ENCODE measurements at places on chromosomes 2 and 18.

DNA sequence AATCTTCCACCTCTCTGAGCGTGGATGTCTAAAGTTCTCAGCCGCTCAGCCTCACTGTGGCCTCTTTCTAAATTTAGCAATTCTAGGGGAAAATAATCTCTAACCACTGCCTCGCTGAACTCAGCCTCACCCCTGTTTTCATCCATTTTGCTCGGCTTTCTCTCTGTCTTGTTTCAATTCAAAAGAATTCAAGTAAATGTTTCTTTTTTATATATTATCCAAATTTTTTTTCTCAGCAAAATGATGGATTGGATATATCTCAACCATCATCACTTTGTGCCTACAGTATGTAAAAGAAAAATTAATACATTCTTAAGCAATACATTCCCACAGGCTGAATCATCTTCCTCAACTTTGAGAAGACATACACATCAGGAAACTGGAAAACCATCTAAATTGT is 24.0 kb upstream of the GALNT5 start:
- no peak for DNase-seq

DNA sequence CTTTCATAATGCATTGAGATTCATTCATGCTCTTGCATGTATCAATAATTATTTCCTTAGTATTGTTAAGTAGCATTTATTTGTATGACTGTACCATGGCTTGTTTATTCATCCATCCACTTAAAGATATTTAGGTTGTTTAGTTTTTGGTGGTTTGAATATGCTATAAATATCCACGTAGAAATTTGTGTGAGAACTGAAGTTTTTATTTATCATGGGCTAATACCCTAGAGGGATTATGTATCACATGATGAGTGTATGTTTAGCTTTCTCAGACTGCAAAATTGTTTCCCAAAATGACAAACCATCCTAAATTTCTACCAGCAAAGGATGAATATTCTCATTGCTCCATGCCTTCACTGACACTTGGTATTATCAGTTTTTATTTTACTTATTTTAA is 55.2 kb downstream of the CSRNP3 start:
- no peak for DNase-seq

GRCh38 chr18:3454365-3455089 is 4.6 kb downstream of the TGIF1 start:
- peak; percentile 79 for DNase-seq

DNA sequence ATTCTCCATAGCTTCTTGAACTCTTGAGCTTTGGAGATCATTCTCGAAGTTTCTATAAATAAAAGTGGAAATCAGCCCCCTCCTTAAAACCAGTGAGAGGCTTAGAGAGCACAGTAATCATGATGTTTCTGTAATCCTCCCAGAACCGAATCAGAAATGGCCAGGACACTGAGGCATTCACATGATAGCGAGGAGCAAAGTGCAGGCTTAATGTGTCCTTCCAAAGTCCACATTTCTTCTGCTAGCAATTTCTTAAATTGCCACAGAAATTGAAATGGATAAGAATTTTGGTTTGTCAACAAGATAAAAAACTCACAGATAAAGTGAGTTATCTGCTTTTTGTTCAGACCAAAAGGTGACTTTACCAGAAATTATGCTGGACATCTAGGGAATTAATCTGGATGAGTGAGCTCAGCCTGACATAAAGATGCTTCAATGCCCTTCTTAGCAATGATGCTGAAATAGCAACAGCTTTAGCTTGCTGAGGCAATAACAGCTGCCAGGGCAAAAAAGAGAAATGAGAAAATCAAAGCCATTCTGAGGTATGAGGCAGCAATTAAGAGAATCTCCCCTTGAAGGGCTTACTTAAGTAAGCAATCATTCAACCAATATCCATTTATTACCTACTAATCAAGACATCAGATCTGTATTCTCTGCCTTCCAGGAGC is 82.4 kb upstream of the PHLPP1 start:
- no peak for DNase-seq

DNA sequence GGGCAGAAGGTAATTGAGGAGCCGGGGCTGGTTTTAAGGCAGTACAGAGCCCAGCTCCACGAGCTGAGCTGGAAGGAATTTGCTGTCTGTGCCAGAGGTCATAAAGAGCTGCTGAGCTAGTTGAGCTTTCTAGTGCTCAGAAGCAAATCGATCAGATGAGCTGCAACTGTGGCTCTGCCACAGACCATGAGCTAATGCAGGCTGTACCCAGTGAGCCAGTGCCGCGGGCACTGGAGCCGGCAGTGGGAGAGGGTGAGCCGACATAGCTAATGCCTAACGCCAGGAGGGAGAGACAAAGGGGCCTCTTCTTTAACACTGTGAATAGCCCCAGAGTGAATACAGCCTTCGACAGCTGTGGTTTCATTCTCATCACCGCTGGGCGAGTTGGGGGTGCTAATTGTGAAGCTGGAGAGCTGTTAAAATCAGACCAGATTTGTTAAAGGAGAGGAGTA is 410.1 kb upstream of the TCF4 start:
- peak; percentile 64 for DNase-seq

- DNase-seq: no peak
Observed at GRCh38 chr2:17579605-17580318, 39.3 kb downstream of the VSNL1 start.

DNA sequence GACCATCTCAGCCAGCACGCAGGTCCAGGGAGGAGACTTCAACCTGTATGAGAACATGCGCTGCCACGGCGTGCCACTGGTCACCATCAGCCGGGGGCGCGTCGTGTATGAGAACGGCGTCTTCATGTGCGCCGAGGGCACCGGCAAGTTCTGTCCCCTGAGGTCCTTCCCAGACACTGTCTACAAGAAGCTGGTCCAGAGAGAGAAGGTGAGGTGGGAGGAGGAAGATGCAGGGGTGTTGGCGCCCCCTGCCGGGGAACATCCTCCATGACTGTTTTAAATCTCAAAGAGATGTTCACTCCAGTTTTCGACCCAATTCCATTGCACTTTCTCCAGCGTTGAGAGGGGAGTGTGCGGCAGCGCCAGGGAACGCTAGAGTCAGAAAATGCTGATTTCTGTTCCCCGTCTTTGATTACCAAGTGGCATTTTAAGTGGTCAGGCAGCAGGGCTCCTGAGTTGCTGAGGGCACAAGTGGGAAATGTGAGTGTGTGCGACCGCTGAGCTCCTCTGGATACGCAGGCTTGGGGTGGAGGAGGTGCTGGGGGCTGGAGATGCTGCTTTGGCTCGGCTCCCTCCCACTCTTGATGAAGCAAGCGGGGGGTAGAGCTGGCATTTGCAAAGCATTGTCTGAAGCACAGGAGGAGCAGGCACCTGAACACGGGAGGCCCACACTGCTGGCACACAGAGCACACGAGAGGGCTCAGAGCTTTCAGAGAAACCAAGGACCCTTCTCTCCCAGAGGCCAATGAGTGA is 27.7 kb upstream of the MAPRE3 start:
- DNase-seq: peak; percentile 64

- no peak for DNase-seq
Observed at GRCh38 chr2:218984239-218985020, 554 bp downstream of the FEV start.

GRCh38 chr2:162317058-162317742 is 1.3 kb downstream of the IFIH1 start:
- no peak for DNase-seq

DNA sequence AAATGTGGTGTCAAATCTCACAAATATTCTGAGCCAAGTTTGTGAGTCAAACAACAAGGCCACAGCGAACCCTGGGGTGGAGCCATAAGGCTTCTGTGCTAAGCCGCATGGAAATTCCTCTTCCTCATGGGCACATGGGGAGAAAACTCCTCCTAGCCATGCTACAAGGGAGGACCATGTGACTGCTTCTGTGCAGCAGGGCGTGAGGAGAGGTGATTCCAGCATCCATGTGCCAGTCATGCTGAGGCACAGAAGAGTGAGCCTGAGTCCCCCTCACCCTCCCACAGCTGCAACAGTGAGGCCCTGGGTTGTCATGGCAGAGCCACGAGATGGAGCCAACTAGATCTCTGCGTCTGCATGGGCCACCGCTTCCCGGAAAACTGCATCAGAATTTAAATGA is 488.8 kb upstream of the RAB6C start:
- DNase-seq: peak; percentile 86

DNA sequence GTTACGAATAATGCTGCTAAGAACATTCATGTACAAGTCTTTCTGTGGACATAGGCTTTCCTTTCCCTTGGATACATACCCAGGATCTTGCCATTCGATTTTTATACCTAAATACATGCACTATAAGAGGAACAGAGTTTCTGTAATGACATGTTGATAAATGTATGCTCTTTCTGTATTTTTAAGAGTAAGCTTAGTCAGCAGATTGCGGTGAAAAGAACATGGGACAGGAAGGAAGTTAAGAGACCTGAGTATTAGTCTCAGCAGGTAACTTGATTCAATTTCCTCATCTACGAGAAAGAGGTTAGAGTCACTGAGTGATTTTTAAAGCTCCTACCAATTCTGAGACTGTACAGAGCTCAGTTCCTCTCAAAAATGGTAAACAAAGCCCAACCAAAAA is 2.6 kb upstream of the TLK1 start:
- DNase-seq: no peak

- no peak for DNase-seq
Observed at GRCh38 chr2:197251163-197251562, 59.4 kb downstream of the ANKRD44 start.

DNA sequence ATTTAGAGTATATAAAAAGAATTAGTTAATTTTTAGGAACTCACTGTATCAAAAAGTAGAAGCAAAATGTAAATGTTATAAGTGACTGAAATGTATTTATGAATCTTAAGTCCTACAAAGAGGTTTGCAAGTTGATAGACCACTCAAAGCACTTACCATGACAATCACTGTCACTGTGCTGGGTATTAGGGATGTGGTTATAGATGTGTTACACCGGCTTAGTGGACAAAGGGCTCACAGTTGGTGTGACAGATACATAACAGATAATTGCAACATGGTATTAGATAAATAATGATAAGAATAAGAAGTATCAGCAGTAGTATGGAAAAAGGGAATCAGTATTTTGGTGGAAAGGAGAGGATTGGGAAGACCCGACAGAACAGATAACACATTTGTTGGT is 21.6 kb downstream of the AGFG1 start:
- DNase-seq: no peak

DNA sequence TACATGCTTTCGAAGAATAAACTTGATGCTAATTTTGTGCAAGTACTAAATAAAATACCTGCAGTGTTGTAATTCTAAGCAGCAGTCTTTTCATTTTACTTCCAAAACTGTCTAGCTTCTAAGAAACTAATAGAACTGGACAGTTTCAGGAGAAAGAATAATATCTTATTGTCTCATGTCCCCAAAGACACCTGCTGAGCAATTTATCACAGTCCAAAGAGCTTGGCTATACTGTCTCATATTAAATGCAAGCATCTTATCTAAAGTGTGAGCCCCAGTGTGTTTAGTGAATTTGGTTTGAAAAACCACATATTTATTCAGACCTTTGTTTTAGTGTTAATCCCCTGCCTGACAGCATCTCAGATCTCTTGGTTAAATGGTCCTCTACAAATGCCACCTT is 374.3 kb downstream of the TMX3 start:
- no peak for DNase-seq

DNA sequence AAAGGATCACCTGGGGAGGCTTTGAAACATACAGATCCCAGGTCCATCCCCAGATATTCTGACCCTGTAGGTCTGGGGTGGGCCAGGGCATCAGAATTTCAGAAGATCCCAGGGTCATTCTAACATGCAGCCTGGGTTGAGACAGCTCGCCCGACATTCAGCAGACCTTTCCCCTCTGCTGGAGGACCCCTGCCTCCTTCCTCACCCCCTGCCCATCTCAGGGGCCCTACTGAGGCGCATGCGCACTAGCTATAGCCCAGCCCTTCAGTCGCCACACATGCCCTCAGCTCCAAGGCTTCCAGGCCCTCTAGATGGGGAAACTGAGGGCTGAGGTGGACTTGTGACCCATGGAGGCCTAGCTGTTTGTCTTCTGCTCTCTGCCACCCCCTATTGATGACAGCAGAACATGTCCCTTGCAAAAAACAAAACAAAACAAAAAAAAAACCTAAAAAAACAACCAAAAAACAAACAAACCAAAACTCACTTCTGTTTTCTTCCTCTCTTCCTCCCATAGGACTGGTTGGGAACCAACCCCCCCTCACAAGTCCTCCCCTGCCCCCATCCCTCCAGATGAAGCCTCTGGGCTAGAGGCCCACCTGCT is 91.3 kb downstream of the ZBTB7C start:
- no peak for DNase-seq

- DNase-seq: peak; percentile 81
Observed at GRCh38 chr2:23486684-23487075, 101.7 kb downstream of the KLHL29 start.

DNA sequence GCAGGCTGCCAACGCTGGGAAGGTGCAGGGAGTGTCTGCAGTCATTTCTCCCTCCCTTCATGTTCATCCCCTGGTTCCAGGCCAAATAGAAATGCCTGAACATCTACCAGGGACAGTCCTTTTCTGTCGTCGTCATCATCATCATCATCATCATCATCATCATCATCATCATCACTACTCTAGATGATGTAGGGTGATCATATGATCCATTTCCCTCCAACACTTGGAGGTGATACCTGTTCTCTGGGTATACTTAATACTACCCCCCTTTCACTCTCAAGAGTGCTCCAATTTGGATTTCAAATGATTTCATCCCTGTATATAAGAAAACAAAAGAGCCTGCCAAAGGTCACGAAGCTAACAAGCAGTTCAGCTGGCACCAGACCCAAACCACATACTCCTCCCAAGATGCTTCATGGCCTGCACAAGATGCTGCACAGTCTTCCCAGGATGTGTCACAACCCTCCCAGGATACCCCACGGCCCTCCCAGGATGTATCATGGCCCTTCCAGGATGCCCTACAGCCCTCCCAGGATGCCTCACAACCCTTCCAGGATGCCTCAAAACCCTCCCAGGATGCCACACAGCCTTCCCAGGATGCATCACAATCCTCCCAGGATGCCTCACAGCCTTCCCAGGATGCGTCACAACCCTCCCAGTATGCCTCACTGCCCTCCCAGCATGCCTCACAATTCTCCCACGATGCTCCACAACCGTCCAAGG is 257.9 kb downstream of the DYSF start:
- DNase-seq: no peak

DNA sequence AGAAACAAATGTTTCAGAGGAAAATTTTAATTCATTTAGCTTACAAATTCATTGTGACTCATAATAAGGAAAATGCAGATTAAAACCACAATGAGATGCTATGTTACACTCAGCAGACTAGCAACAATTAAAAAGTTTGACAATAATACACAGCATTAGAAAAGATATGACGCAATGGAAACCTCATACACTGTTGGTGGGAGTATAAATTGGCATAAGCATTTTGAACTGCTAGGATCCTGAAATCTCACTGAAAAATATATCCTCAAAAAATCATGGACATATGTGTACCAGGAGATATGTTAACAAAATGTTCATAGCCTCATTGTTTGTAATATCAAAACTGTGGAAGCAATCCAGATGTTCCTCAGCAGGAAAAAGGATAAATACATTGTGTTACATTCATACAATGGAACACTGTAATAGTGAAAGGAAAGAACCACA is 13.7 kb downstream of the CALCRL start:
- DNase-seq: no peak

GRCh38 chr2:96083064-96083939 is 33.1 kb downstream of the ADRA2B start:
- DNase-seq: no peak
